ENCODE measurements at places on chromosomes 4 and X.
A peak's percentile ranks its signal among the peaks of the same experiment; 100 is the strongest.

- H3K4me1 ChIP-seq, result peaks cover 16% of the 10 kb centered on the region
- no peaks in the 10 kb centered on the region for H3K27me3 ChIP-seq
- peak within 1 kb of the TSS; percentile 73 for H3K4me3 ChIP-seq
- H3K27ac ChIP-seq, result peak within 1 kb of the TSS; percentile 78
- peaks cover 4% of the 10 kb centered on the region for H3K36me3 ChIP-seq
- DNase-seq, result no peak
These were observed at the start of gene ALPK1 for GRCh38 chr4:112296949-112297880. Gene ALPK1, plus strand, starts transcription at chr4:112297369.

DNA sequence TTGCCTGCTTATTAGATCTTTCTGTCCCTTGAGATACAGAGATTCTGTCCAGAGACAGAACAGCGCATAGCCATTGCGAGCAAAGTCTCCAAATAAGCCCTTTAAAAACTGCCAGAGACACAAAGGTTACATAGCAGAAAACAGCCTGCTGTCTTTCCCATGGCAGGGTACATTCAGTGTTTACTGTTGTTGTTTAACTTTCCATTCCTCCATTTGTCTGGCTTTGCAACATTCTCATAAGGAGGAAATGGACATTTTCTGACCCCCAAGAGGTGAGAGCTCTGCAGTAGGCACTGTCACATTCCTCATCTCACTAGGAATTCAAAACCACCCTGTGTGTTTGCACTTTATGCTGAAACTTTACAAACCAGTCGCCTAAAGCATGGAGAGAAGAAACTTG, 48.3 kb downstream of the PDE5A start:
- peaks cover 7% of the 10 kb centered on the region for H3K36me3 ChIP-seq
- H3K27ac ChIP-seq, result peak overlapping the region; percentile 34
- peaks cover 20% of the 10 kb centered on the region for H3K4me1 ChIP-seq
- no peaks in the 10 kb centered on the region for H3K27me3 ChIP-seq
- H3K4me3 ChIP-seq, result no peak overlapping the region

GRCh38 chr4:168432419-168433146, 47.7 kb downstream of the DDX60L start:
- no peak overlapping the region for H3K27ac ChIP-seq
- H3K4me1 ChIP-seq, result no peaks in the 10 kb centered on the region
- H3K4me3 ChIP-seq, result no peak overlapping the region
- H3K36me3 ChIP-seq, result no peaks in the 10 kb centered on the region
- no peak for DNase-seq

DNA sequence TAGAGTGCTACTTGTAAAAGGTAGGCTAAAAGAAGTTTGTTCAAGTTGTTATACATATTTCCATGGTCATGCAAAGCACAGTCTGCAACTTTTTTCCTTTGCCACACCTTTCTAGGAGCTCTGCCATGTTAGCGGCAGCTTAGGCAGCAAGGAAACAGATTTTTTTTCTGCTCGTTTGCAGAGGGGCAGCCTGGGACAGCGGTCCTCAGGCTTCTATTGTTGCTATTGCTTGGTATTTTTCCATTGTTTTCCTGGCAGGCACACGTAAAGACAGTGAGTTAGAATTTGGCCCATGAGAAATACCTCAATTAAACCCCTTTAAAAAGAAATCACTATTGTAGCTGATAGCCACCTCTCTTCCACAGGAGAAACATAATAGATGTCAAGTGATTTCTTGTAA, 391.4 kb downstream of the SH2D1A start:
- H3K4me3 ChIP-seq, result no peak overlapping the region
- no peak overlapping the region for H3K27ac ChIP-seq
- no peak for DNase-seq
- H3K36me3 ChIP-seq, result no peaks in the 10 kb centered on the region

- H3K4me1 ChIP-seq, result no peaks in the 10 kb centered on the region
- H3K4me3 ChIP-seq, result no peak overlapping the region
- H3K36me3 ChIP-seq, result no peaks in the 10 kb centered on the region
- no peaks in the 10 kb centered on the region for H3K27me3 ChIP-seq
- no peak for DNase-seq
These were observed 131.9 kb downstream of the FHIP1A start for GRCh38 chr4:151540728-151541388.

DNA sequence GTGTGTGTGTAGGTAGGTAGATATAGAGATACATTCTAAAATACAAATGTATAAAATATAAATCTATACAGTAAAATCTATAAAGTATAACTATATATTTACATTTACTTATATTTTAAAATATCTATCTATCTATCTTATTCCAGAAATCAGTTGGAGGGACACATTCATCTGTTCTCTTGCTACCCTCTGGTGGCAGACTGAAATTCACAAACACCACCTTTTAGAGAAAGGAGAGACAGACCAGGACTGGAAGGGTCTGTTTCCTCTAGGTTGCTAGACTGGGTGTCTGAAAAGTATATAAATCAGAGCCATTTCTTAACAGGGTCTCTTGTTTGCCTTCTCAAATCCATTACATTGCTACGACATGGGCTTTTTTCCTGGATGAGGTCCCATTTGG, 343.0 kb downstream of the OPHN1 start:
- DNase-seq, result no peak
- no peak overlapping the region for H3K27ac ChIP-seq
- no peak overlapping the region for H3K4me3 ChIP-seq

DNA sequence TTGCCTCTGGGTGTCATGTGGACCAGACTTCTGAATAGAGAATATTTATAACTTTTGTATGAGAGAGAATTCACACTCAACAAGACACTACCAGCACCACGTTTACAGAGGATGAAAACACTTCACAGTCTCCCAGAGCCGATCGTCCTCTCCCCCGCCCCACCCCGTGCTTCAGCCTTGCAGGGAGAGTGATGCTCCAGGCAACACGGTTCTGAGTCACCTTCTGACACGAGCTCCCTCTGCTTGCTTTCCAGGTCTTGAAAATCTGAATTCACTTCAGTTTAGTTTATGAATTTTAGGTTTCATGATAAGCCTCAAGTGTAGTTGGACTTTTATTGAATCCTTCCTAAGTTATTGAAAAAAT, 59.8 kb downstream of the CPLX1 start:
- no peak overlapping the region for H3K4me3 ChIP-seq
- H3K27ac ChIP-seq, result no peak overlapping the region
- peaks cover 83% of the 10 kb centered on the region for H3K36me3 ChIP-seq
- H3K4me1 ChIP-seq, result no peaks in the 10 kb centered on the region
- H3K27me3 ChIP-seq, result no peaks in the 10 kb centered on the region

- H3K4me1 ChIP-seq, result no peaks in the 10 kb centered on the region
- DNase-seq, result no peak
- no peaks in the 10 kb centered on the region for H3K27me3 ChIP-seq
- no peak overlapping the region for H3K27ac ChIP-seq
These were observed 74.0 kb downstream of the AFF2 start for GRCh38 chrX:148574237-148574973.

DNA sequence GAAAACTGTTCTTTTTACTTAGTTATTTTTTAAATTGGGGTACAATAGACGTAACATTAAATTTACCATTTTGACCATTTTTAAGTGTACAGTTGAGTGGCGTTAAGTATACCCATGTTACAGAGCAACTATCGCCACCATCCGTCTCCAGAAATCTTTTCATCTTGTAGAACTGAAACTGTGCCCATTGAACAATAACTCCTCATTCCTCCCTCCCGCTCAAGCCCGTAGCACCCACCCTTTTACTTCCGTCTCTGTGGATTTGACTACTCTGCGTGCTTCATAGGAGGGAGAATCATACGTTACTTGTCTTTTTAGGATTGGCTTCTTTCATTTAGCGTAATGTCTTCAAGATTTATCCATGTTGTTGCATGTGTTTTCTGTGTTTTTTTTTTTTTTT, 55.3 kb downstream of the TMEM131L start:
- no peak overlapping the region for H3K27ac ChIP-seq
- no peaks in the 10 kb centered on the region for H3K27me3 ChIP-seq
- no peak overlapping the region for H3K4me3 ChIP-seq
- H3K36me3 ChIP-seq, result no peaks in the 10 kb centered on the region

DNA sequence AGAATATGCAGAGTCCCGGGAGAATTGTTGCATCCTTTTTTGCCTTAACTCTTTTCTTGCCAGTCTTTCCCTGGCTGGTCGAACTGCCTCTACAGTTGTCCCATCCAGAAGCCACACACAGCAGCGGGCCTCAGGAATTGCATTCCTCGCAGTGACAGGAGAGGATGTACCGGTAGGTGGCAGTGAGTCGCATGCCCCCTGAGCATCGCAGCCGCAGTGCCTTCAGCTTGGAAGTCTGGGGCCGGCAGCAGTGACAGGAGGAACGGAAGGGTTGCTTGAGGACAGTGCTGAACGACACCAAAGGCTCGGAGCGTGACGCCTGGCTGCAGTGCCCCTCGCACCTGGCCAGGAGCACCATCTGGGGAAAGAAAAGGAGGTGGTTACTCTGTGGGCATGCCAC, 23.5 kb downstream of the NDP start:
- no peaks in the 10 kb centered on the region for H3K27me3 ChIP-seq
- H3K4me1 ChIP-seq, result no peaks in the 10 kb centered on the region
- no peak for DNase-seq
- no peaks in the 10 kb centered on the region for H3K36me3 ChIP-seq
- no peak overlapping the region for H3K27ac ChIP-seq

DNA sequence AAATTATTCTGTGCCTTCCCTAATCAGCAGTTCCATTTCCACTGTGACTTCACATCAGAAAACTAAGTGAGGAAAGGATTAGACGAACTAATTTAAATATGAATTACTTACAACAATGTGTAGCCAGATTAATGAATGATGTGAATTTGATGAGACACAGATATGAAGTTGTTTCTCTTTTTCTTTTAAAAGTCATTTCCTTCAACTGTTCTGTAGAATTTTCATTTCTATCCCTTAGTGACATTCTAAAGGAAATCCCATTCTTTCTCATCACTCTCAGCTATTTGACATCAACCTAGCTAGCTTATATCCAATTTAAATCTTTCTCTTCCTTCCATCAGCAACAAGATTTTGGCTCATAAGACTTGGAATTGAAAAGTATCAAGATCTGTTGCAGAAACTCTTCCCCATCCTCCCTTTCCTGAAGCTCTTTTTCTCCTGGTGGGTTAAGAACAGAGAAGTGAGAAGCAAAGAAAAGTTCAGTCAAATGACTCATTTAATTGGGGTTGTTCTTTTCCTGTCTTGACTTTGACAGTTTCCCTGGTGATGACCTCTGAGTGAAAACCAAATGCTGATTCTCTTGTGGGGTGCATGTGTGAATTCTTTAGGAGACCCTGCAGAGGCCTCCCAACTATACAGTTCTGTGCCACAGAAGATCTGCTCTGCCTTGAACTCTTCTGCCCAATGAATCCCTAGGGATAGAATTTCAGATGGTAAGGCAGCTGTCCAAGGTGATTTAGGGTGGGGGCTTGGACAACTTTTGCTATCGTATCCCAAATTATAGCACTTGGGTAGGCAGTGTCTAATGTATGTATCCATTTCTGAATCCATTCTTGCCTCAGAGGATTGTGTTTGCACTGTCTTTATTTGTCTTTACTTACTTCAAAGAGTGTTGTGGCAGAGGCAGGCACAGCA, 232.5 kb upstream of the GPRIN3 start:
- no peak overlapping the region for H3K27ac ChIP-seq
- H3K4me3 ChIP-seq, result no peak overlapping the region
- no peaks in the 10 kb centered on the region for H3K36me3 ChIP-seq
- H3K4me1 ChIP-seq, result no peaks in the 10 kb centered on the region
- DNase-seq, result no peak

- no peaks in the 10 kb centered on the region for H3K27me3 ChIP-seq
- H3K4me1 ChIP-seq, result no peaks in the 10 kb centered on the region
- no peak for DNase-seq
- no peak overlapping the region for H3K4me3 ChIP-seq
These were observed 41.4 kb downstream of the ABHD18 start for GRCh38 chr4:128006592-128006991.

GRCh38 chr4:154421618-154422017, 70.0 kb downstream of the DCHS2 start:
- H3K36me3 ChIP-seq, result no peaks in the 10 kb centered on the region
- DNase-seq, result no peak
- H3K27me3 ChIP-seq, result no peaks in the 10 kb centered on the region
- no peak overlapping the region for H3K27ac ChIP-seq
- no peak overlapping the region for H3K4me3 ChIP-seq

- no peak overlapping the region for H3K27ac ChIP-seq
- H3K4me3 ChIP-seq, result no peak overlapping the region
- DNase-seq, result no peak
- peaks cover 7% of the 10 kb centered on the region for H3K4me1 ChIP-seq
- no peaks in the 10 kb centered on the region for H3K27me3 ChIP-seq
- no peaks in the 10 kb centered on the region for H3K36me3 ChIP-seq
These were observed 4.7 kb downstream of the LAMP2 start for GRCh38 chrX:120464411-120464810.

- no peak overlapping the region for H3K27ac ChIP-seq
- DNase-seq, result no peak
- H3K4me3 ChIP-seq, result no peak overlapping the region
- no peaks in the 10 kb centered on the region for H3K27me3 ChIP-seq
- no peaks in the 10 kb centered on the region for H3K36me3 ChIP-seq
- no peaks in the 10 kb centered on the region for H3K4me1 ChIP-seq
These were observed 27.0 kb downstream of the SMIM43 start for GRCh38 chr4:121737846-121738554.

DNA sequence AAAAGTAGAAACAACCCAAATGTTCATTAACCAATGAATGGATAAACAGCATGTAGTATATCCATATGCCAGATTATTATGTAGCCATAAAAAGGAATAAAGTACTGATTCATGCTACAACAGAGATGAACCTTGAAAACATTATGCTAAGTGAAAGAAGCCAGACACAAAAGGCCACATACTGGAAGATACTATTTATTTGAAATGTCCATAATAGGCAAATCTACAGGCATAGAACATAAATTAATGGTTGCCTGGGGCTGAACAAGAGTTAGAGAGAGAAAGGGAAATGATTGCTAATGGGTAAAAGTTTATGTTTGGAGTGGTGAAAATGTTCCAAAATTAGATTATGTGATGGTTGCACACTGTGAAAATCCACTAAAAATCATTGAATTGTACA, 44.4 kb downstream of the IL13RA2 start:
- H3K4me3 ChIP-seq, result no peak overlapping the region
- no peaks in the 10 kb centered on the region for H3K4me1 ChIP-seq
- H3K36me3 ChIP-seq, result no peaks in the 10 kb centered on the region

DNA sequence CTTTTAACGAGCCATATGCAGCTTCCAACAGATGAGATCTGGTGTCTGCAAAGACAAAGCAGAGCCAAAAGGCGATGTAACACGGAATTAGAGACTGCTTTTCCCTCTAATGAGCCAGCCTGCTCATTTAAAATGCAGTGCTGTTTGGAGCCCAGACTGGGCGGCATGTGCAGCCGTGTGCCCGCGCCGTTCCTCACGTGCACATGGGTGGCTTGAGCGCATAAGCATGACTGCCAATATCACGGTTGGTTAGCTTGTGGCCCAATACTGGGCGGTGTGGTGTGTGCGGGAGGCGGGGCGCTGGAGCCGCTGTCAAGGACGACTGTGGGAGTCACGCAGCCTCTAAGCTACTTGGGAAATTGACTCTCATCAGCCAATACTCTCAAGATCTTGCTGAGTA, 87.0 kb upstream of the SCOC start:
- H3K4me1 ChIP-seq, result no peaks in the 10 kb centered on the region
- DNase-seq, result no peak
- no peaks in the 10 kb centered on the region for H3K36me3 ChIP-seq
- H3K27me3 ChIP-seq, result no peaks in the 10 kb centered on the region

All from thoracic aorta (tissue), 2 donors.